CD4-positive, alpha-beta T cell treated with Interleukin-6 for 4 hours (primary cell): ENCODE measurements at places on chromosomes 2 and 18.

DNA sequence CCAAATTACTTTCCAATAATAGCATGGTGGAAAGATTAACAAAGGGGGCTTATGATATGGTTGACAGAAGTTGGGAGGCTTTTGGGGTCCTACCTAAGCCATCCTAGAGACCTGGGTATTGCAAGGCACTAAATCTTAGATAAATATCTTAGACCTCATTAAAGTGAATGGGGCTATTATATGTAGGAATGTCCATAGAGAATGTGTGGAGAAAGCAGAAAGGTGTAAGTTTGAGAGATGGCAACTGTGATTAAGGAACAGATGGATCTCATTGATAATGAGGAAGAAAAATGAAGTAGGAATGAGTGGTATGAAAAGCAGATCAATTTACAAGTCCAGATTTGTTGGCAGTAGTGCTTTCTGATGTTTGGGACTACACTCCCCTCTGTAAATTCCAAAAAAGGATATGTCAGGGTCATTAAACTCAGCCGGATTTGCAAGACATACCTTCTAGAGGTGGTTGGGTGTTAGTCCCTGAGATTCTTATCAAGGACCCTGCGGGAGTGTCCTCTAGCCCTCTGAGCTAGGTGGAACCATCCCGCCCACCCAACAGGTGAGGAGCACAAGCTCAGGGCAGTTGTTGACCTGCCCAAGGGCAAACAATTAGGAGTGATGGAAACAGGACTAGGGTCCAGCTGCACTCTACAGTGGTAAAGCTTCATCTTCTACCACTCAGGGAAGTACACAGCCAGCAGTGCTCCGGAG is 12.1 kb downstream of the TCF7L1 start:
- DNase-seq, result no peak

- no peak for DNase-seq
Observed at GRCh38 chr2:128416109-128416785, 97.6 kb upstream of the HS6ST1 start.

- DNase-seq, result no peak
Observed at GRCh38 chr2:12675801-12676200, 40.9 kb upstream of the TRIB2 start.

GRCh38 chr2:18243816-18244215 is 316.6 kb downstream of the RDH14 start:
- no peak for DNase-seq

GRCh38 chr18:2653467-2653866 is 2.1 kb upstream of the SMCHD1 start:
- DNase-seq, result no peak

DNA sequence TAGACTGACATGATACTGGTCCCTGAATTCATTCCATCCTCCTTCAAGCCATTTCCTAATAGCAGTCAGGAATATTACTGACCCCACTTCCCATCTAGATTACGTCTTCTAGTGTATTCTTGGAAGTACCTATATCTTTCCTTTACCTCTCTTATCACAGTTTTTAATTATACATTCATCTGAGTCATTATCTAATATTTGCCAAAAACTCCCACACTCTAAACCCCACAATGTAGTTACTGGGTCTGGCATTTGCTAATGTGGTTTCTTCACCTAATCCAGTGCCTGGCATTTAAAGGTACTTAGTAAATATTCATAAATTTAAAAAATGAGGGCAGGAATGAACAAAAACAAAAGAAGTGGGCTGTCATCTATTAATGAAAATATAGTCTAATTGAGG is 441.8 kb upstream of the SETBP1 start:
- DNase-seq, result no peak

- no peak for DNase-seq
Observed at GRCh38 chr2:67898595-67898994, 164.2 kb downstream of the C1D start.

GRCh38 chr2:9629222-9630116 is 1.3 kb downstream of the YWHAQ start:
- no peak for DNase-seq

GRCh38 chr2:142973822-142974207 is 96.4 kb downstream of the KYNU start:
- DNase-seq, result no peak

DNA sequence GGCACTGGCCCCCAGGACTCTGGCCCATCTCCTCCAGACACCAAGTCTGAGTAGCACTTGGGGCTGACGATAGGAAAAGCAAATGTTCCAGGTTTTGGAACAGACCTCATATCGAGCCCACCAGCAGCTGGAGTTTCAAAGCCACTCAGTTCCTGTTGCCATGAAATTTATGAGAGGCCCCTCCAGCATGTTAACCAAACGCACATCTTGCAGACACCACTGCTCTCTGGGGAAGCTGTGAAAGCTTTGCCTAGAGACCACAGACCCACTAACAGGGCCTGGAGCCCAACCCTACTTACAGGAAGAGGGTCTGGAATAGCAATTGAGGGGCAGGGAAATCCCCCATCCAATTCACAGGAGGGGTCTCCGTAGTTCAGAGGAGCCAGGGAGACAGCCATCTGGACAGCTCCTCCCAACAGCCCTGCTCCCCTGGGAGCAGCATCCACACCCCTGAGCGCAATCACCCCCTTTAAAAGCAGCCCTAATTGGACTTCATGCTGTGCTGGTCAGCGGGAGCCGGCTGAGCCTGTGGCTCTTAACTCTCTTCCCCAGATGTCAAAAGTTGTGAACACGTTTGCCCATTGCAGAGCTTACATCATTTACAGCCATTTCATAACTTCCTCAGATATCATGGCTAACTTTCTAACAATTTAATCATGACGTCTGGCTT is 81.3 kb downstream of the TGFA start:
- no peak for DNase-seq

- no peak for DNase-seq
Observed at GRCh38 chr18:78632111-78632541, 347.5 kb upstream of the SALL3 start.

DNA sequence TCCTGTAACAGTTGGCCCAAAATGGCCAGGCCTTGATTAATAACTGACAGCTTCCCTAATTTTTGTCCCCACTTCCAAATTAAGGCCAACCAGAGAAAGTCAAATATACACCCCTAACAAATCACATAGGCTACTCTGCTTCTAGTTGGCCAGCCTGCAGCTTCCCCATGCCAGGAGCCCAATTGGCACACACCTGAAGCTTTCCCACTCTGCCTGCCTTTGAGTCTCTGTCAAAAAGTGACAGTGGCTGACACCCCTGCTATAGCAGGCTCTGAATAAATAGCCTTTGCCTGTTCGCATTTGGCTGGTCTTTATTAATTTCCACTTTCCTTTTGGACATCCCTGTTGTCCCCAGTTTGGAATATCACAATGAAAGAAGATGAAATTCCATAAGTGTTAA is 256.6 kb upstream of the NCKAP5 start:
- no peak for DNase-seq

DNA sequence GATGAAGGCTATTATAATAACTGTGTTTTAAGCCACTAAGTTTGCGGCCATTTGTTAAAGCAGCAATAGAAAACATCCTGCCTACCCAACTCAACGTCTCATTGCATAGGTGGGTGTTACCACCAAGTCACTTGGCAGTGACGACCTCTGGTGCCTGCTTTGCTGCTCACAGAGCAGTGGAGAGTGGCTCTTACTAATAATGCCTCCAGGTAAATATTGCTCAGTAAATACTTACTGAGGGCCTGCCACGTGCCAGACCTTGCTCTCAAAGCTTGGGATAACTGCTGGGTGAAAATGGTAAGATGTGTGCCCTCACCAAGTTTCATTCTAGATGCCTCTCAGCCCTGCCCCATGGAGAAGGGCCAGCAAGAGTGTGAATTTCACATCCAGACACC is 27.7 kb downstream of the ITGA6 start:
- DNase-seq, result no peak

DNA sequence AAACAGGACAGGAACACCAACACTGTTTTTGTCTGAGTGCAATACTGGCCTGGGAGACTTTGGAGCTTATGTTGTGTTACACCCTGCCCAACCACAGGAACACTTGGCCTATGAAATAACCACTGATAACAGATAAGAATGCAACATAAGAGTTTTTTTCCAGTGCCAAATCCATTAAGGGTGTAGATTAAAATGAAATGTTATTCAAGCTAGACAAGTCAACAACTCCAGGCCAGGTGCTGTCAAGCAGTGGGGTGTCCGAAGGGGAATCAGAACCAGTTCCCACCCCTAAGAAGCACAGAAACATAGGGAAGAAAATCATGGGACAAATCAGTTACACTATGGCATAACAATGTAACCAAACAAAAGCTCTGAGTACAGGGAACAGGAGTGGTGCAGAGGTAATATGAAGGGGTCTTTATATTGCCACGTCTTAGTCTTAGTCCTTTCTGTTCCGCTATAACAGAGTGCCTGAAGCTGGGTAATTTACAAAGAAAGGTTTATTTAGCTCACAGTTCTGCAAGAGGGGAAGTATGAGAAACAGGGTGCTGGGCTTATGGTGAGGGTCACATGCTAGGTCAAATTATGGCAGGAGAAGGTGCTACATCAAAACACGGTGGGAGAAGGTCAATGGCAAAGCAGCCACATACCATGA is 3.8 kb downstream of the AFG3L2 start:
- DNase-seq, result no peak

DNA sequence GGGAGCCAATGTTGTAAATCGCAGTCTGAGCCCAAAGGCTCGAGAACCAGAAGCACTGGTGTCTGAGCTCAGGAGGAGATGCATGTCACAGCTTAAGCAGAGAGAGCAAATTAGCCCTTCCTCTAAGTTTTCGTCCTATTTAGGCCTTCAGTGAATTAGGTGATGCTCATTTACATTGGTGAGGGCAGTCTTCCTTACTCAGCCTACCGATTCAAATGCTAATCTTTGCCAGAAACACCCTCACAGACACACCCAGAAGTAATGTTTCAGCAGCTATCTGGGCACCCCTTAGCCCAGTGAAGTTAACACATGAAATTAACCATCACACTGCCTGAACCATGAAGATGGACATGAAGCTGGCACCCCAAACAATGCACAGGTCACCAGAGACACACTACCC is 385.1 kb downstream of the STK39 start:
- DNase-seq, result no peak

GRCh38 chr2:21254170-21254965 is 130.6 kb downstream of the TDRD15 start:
- DNase-seq, result no peak

DNA sequence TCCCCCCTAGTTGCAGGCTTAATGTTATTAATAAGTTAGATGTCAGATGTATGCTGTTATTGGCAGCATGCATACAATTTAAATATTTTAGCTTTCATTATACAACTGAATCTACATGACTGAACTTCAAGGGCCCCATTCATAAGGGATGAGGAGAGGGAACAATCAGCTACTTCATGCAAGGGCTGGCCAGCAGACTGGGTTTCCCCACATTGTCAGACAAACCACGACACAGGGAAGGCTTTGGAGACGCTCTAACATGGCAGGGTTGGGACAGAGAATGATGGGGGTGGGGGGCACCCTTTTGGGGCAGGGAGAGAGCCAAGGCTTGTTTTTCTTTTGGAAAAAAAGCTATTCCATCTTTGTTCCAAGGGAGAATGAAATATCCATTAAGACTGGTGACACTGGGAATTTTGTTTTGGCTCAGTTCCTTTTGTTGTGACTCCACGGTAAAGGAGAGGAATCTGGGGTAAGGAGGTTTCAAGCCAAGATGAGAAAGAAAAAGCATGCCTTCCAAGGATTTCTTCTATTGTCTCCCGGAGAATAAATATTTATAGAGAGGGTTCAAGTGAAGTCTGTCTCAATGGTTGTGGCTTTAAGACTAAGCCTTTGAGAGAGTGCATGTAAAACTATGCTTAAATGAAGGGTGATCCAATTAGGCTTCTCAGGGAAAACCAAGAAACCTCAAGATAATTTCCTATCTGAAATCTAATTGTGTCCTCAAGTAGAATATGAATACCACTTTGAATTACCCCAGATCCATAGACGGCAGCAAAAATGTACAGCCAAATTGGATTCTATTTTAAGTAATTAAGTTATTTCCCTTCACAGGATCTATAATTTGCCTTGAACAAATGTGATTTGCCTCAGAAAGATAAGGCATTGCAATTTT is 5.4 kb downstream of the CXCR4 start:
- DNase-seq, result peak; percentile 26

GRCh38 chr18:3368193-3368592 is 81.8 kb upstream of the TGIF1 start:
- no peak for DNase-seq

- DNase-seq, result no peak
Observed at GRCh38 chr2:44126106-44126797, 42.4 kb upstream of the PPM1B start.

- DNase-seq, result no peak
Observed at GRCh38 chr2:125424266-125424785, 1231.6 kb upstream of the GYPC start.

- DNase-seq, result no peak
Observed at GRCh38 chr18:2857491-2858131, 10.8 kb downstream of the EMILIN2 start.

- DNase-seq, result peak; percentile 38
Observed at GRCh38 chr2:19361325-19361990, 3.0 kb upstream of the OSR1 start.

DNA sequence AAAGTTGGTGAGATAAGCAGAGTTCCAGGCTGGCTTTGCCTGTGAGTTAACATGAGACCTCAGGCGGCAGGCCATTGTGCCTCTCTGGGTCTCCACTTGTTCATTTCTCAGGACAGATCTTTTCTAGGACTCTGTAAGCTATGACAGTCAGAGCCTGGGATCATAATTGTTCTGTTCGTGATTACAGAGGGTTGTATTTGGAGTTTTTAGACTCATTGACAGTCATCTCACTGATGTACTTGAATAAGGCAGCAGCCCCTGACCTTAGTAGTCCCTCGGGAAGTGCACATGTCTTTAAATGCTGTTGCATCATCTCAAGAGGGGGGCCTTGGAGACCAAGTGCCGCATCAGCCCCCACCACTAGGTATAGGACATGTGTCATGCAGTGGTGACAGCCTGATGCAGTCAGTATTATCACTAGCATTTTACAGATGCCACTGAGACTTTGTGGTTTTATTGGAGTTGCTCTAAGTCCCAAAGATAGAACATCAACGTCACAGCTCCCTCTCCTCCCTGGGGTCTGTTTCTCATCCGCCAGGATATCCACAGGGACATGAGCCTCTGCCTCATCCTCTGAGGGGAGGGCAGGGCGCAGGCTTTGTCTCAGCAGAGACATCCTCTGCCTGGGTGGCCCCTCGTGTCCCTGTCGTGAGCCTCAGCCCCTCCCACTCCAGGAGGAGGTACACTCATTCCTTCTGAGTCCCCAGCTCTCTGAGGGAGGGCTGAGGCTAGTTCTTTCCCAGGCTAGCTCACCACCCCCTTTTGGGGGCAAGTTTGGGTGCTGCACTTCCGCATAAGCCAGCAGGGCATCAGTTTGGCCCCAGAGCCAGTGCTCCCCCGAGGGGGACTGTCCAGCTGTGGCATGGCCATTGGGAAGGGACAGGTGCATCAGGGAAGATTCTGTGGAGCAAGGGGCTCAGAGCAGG is 14.1 kb downstream of the GLI2 start:
- no peak for DNase-seq

GRCh38 chr2:62941413-62941812 is 109.2 kb upstream of the OTX1 start:
- no peak for DNase-seq

GRCh38 chr2:26363958-26364357 is 17.4 kb upstream of the ADGRF3 start:
- no peak for DNase-seq
